RWPE2 (cell line): ENCODE measurements at places on chromosomes 4 and X.

DNA sequence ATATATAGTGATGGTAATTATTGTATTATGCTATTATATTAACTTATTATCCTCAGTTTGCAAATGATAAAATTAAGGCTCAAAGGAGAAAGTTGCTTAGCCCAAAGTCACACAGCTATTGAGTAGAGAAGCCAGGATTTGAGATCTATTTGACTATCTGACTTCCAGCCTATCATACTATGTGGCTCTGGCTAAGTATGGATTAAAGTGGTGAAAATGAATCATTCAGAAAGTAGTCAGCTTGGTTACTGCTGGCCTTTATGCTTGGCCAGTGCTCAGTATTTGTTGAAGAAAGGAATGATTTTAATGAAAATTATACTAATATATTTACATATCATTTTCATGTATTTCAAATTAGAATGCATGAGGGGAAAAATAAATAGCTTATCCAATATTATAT lies 219.8 kb downstream of the SHROOM3 start:
- DNase-seq: no peak

GRCh38 chr4:185836241-185837084 lies 24.5 kb upstream of the SORBS2 start:
- DNase-seq: no peak

DNA sequence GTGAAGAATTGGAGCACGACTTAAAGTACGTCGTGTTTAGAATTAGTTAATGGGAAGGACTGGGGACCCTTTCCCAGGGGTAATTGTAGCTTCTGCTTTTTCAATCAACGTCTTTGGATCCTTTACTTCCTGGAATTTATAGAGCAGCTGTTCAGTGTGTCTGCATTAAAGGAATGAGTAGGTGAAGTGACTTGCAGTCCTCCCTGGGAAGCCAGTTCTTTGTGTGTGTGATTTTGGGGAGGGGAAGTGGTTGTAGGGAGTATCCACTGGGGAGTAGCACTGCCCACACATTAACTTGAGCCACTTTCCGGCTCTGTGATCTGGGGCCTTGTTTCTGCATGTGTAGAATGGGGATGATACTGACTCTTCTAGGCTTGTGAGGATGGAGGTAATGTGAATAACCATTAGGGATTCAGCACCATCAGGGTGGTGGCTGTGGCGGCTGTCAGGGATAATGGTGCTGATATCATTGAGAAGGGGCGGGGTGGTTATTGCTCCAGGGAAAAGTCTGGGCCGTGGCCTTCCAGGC lies 54.7 kb downstream of the TMEM131L start:
- DNase-seq: no peak

- no peak for DNase-seq
These were observed 86.1 kb downstream of the SOWAHB start for GRCh38 chr4:76811604-76812412.

GRCh38 chr4:150827226-150827625 lies 187.9 kb downstream of the LRBA start:
- no peak for DNase-seq

GRCh38 chr4:79381161-79381560 lies 26.9 kb downstream of the GK2 start:
- DNase-seq: no peak

GRCh38 chrX:9196961-9197640 lies 163.2 kb upstream of the FAM9B start:
- DNase-seq: no peak

- DNase-seq: no peak
These were observed 121.2 kb downstream of the PARM1 start for GRCh38 chr4:75054078-75054477.

DNA sequence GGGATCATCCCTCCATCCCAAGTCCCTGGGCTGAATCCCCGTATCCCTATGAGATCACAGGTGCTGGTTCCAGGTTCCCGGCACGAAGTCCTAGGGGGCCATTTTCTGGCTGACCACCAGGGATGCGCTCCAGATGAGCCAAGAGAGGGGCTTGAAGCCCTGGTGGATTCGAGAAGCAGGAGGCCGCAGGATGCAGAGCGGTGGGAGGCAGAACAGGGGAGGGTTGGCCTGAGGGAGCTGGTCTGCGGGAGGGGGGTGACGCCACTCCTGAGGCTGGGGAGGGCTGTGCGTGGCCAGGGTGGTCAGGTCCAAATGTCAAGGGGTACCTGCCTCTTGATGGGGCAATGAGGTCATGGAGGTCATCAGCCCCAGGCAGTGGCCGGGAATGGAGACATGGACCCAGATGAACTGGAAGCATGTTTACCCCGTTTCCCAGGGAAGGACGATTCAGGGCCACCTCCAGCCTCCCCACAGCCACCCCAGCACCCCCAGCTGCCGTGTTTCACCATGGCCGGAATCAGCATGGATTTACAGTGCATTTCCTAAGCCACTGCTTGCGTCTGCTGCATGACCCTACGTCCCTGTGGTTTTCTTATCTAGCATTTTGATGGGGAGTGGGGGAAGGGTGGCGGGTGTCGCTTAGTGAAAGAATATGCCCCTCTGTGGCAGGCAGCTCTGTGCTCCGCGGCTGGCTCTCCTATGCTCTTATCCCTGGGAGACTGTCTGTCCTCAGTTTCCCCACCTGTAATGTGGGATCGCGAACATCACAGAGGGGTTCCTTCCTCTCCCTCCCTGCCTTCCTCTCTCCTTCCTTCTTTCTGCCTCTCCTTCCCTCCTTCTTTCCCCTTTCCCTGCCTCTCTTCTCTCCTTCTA lies 17.0 kb upstream of the HTRA3 start:
- no peak for DNase-seq

GRCh38 chr4:80033581-80033980 lies 39.4 kb downstream of the ANTXR2 start:
- DNase-seq: no peak

DNA sequence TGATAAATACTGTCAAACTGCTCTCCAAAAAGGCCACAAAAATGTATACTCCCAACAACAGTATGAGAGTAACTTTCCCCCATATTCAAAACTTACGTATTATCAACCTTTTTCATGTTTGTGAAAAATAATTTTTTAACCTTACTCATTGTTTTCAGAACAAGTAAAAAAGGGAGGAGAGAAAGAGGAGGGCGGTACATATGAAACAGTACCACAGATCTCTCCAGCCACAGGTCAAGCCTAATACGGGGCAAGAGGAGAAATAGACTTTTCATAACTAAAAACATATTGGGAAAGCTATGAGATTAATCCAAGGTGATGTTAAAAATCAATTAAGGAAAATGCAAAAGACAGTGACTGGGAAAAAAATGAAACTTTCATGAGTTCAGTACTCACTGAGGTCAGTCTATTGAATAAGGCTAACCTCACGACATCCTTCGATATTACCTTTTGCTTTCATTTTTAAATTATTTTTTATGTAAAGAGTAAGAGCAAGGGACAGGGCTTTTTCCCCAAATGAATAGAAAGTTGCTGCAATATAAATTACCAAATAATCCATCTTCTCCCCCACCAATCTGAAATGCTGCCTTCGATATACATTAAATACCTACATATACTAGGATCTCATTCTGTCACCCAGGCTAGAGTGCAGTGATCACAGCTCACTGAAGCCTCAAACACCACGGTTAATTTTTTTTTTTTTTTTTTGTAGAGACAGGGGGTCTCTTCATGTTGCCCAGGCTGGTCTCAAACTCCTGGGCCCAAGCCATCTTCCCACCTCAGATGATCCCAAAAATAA lies 25.3 kb downstream of the FBXW7 start:
- no peak for DNase-seq

DNA sequence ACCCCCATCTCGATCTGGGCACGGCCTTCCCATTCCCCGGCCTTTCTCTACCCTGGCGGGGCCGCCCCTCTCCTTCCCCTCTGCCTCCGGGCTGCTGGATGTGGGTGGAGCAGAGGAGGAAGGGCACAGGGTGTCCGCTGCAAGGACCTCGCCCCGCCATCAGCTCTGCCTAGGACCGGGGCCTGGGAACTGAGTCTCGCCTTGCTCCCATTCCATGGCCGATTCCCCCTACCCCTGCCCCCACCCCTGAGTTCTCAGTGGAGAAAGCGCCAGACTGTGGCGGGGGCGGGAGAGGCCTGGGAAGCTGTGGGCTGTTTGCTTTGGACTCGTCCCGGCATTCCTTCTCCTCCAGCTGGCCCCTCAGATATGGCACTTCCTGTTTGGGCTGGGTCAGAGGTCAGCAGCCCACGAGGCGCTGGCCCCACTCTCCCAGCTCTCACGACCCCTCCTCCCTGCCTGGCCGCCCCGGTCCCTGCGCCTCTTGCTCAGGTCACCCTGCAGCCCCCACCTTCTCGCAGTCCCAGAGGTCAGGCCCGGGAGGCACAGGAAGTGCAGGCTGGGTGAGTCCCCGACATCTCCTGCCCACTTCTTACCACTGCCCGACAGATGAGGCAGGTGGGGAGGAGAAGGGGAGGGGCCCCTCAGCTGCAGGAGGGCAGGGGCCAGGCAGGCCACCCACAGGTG lies 6.4 kb upstream of the BGN start:
- DNase-seq: no peak

GRCh38 chr4:88792268-88792781 lies 94.7 kb upstream of the NAP1L5 start:
- DNase-seq: no peak

GRCh38 chr4:121217351-121217750 lies 53.2 kb upstream of the TNIP3 start:
- DNase-seq: no peak

DNA sequence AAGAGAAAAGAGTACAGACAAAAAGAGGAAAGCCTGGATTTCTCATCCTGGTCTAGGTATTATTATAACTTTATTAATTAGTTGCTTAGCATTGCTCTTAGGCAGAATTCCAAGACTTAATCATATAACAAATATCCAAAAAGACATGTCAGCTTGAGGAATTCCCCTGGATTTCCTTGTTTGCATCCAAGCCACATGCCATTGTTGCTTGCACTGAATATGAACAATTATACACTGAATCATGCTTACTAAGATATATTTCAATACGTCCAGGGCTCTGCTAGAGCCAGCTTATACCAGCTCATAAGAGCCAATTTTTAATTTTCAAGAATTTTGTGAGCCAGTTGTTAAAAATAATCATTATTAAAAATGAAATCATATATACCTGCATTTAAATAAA lies 5.5 kb upstream of the TLR10 start:
- no peak for DNase-seq

DNA sequence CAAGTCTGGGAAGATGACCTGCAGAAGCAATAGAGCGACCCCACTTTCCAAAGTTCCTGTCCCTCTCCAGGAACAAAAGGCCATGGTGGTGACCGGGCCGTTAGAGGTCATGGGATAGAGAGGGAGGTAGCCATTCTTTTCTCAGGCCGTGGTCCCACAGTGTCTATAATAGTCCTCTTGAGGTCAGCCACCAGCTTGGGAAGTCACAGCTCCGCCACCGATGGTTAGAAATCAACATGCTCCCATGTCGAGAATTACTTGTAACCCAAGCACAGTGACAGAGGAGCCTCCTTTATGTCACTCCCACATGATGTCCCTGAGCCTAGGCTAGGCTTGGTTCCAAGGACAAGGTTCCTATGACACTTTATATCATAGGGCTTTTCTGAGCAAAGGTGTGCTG lies 48.3 kb upstream of the CBR4 start:
- DNase-seq: no peak

GRCh38 chr4:164748375-164748774 lies 5.6 kb upstream of the SMIM31 start:
- DNase-seq: no peak

- DNase-seq: peak; percentile 49
These were observed 18.9 kb downstream of the ASMTL start for GRCh38 chrX:1433646-1434357.

DNA sequence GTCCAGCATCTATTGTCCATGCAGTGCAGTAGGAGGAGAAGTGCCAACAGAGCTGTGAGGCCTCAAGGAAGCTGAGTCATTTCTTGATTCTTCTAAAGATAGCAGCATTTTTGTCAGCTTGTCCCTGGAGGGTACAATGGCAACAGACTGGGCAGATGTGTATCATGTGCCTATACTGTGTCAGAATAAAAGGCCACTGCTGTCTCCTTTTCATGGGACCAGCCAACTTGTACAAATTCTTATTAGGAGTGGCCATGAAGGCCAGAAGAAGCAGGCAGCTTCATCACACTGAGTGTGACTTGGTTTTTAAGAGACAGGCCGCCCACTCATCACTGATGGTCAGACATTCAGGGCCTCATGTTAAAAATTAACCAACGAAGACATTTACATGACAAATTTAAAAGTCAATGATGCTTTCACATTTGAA lies 185.0 kb upstream of the FAM241A start:
- DNase-seq: no peak

DNA sequence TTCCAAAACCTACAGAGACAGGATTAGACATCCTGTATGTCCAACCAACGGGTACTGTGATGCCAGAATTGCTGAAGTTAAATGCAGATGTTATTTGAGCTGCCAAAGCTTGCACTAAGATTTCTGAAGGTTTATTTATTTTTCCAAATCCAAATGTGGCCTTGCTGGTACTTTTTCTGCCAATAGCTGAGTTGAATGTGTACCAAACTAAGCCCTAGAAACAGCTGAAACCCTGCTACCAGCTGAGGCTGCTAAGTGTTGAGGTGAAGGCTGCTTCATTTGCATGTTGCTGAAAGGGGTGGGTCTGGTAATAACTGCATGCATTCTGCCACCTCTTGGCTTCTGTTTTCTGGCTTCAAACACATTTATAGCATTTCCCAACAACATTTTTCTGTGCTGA lies 366.5 kb downstream of the FAT4 start:
- no peak for DNase-seq

- no peak for DNase-seq
These were observed 128.3 kb upstream of the EPHA5 start for GRCh38 chr4:65798498-65799127.

- DNase-seq: no peak
These were observed 116.4 kb downstream of the RAP1GDS1 start for GRCh38 chr4:98377559-98377958.

DNA sequence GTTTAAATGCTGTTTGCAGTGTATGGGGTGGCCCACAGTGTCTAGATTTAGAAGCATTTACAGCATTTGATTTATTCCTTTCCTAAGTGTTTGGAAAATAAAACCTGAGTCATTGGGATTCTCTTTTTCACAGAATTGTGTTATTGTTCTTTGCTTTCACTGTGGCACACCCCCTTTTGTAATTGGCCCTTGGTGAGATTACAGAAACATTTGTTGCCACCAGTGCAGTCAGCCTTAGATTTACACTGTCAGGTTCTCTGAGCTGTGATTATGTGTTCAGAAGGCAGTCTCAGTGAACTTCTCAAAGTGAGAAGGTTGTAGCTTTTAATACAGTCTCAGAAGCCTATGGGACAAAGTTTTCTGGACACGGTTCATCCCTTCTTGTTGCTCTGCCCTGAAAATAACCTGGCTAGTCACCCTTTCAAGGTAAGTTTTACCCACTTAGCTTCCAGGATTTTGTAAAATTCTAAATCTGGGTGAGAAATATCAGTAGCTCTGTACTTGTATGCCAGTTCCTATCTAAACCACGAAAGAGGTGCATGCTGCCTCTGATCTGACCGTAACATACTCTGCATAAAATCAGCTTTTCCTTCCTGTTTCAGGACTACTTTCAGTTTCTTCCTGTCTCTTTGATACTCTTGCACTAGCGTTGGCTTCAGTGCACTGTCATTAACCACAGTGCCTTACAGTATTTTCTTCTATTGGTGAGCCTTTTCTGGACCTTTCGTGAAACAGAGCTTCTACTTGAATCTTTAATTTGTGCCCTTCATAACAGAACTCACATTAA lies 12.6 kb downstream of the RUFY3 start:
- no peak for DNase-seq

- DNase-seq: no peak
These were observed 804 bp downstream of the OSTC start for GRCh38 chr4:108651014-108651791.
